ENCODE measurements at places on chromosomes 12 and 14.

DNA sequence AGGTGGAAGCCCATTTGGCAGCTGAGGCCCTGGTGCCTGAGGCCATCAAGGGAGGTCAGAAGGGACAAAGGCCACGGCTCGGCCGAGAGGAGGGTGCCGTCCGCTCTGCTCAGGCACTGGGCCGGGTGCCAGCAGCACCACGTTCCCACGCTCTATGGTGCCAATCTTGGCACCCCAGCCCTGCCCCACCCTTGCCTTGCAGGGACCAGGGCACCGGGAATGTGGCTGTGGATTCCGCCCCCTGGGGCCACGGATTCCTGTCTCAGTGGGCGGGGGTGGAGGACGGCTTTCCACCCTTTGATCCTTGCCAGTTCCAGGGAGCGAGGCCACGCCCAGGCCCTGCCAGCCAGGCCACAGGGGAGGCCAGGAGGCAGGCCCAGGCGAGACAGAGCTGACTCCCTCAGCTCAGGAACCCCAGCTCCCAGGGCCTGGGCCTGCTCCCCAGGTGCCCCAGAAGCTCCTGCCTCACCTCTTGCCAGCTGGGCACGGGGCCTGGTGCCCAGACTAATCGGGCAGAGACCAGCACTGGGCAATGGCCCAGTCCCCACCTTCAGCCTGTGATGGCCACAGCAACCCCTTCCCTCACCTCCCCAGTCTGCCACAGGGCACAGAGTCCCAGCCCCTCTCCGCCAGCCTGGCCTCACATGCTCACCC, 26.4 kb upstream of the GPR132 start:
- peak; percentile 46 for DNase-seq

GRCh38 chr12:42666671-42667243, 77.2 kb upstream of the PRICKLE1 start:
- DNase-seq: no peak

GRCh38 chr12:54384591-54385041, at the start of gene ZNF385A:
ZNF385A (minus strand) TSS chr12:54384733; CDS start chr12:54384514, 219 bp downstream.
- DNase-seq: no peak

- DNase-seq: no peak
Measured at GRCh38 chr14:40859055-40859454, 747.6 kb upstream of the LRFN5 start.

GRCh38 chr14:44981198-44981597, 19.2 kb downstream of the TOGARAM1 start:
- no peak for DNase-seq

- DNase-seq: no peak
Measured at GRCh38 chr12:116563262-116563661, 4.1 kb downstream of the MAP1LC3B2 start.

- DNase-seq: no peak
Measured at GRCh38 chr14:69050240-69051184, 71.4 kb upstream of the ACTN1 start.

DNA sequence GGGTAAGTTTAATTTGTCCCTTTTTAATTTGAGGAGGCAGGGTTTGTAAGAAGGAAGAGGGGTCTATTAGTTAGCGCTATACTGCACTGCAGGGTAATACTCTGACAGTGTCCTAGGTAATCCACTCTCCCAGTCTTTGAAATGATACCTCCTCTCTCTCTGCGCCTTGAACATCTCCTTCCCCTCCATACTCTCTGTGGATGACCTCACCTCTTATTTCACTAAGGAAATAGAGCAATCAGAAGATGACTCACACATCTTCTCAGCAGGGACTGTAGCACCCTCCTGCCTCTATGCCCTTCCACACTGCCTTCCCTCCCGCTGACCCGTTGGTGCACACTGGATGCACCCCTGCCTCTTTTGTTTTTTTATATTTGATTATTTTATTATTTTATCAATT, 94.2 kb downstream of the GRIP1 start:
- DNase-seq: no peak

- DNase-seq: no peak
Measured at GRCh38 chr12:69984241-69984640, 159.2 kb downstream of the MYRFL start.

GRCh38 chr14:91267965-91268437, 23.5 kb upstream of the GPR68 start:
- DNase-seq: no peak

GRCh38 chr12:39490500-39491282, 47.8 kb upstream of the KIF21A start:
- DNase-seq: no peak

- no peak for DNase-seq
Measured at GRCh38 chr14:76304536-76305267, 71.2 kb upstream of the ESRRB start.

DNA sequence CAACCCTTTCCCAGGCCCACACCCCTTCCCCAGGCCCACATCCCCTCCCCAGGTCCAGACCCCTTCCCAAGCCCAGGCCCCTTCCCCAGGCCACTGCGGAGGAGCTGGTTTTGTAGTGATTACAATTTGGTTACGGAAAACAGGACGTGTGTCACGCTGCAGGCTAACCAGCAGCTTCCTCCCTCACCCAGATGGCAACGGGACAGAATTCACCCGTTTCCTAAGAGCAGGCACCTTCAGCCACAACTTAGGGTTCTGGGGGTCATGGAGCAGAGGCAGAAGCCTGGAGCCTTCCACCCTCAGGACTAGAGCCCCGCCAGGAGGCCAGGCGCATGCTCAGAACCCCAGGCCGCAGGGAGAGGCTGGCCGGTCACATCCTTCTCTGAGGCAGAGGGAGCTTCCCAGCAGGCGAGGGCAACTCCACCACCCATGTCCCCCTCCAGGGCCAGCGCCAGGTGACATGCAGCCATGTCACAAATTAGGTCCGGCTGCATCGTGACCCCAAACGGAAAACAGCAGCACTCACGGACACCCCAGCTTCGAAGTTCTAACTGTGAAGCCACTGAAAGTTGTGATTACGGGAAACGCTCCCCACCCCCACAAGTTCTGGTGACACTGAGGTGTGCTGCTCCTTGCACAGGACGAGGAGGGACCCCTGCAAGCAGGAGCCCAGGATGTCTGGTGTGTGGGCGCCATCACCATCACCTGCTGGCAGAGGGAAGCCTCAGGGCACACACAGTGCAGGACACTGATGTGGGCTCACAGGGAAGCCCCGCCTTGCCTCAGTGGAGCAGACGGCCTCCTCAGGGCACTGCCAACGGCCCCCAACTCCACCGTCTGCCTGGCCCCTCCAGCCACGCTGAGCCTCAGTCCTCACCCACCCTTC, 7.7 kb downstream of the BRF1 start:
- DNase-seq: no peak

- DNase-seq: peak; percentile 83
Measured at GRCh38 chr12:124921200-124922031, 7.0 kb upstream of the UBC start.

DNA sequence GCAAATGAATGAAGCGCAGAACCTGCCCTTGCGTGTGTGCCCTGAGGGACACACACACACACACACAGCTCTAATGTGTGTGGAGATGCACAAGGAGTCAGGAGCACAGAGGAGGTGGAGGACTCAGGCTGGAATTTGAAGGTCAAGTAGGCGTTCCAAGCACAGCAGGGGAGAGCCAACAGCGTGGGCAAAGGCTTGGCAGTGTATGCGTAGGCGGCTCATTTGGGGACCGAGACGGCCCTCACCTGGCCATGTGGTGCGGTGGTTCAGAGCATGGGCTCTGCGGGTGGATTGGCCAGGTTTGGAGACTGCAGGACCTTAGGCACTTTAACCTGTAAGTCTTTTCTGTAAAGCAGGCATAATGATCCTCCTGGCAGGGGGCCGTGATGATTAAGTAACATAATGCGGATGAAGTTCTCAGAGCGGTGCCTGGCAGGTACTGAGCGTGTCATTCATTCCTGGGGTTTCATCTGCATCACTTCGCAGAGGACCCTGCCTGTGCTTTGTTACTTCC, 69.5 kb upstream of the SLC24A4 start:
- DNase-seq: peak; percentile 59

DNA sequence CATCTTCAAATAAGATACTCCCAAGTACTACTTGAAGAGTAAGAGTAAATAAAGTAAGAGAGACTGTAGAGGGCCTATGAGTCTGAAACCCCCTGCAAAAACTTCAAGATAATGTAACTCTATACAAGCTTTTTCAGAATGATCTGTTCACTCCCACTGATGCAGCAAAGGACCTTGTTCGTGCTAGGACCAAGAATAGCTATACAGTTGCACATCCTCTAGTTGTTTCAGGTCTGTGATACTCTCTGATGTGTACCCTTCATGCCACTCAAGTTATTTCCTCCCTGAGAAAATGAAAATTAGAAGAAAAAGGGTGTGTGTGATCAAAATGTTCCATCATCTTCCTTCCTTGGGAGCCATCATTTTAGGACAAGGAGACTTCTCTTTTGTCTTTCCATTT, 204.4 kb downstream of the ALX1 start:
- no peak for DNase-seq

- DNase-seq: peak; percentile 52
Measured at GRCh38 chr14:67514650-67515385, 18.3 kb upstream of the PLEKHH1 start.

- DNase-seq: no peak
Measured at GRCh38 chr14:65373671-65374039, 38.9 kb upstream of the FUT8 start.

DNA sequence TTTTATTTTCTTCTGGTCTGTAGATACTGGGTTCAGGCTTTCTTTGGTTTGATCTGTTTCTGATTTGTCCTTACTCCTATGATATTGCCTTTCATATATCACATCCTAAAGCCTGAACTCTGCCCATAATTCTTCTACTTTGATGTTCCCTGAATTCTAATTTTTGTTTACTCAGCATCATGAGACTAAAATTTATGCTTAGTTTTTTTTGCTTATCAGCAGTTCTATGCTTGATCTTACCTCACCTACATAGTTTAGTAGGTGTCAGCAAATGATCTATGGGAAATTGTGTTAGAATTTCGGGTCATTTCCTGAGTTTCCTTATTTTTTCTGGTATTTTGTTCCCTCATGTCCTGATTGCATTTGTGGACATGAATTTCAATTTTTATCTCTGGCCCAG, 94.2 kb downstream of the TMEM117 start:
- DNase-seq: no peak

- no peak for DNase-seq
Measured at GRCh38 chr14:72518809-72519377, 375.0 kb downstream of the DPF3 start.

DNA sequence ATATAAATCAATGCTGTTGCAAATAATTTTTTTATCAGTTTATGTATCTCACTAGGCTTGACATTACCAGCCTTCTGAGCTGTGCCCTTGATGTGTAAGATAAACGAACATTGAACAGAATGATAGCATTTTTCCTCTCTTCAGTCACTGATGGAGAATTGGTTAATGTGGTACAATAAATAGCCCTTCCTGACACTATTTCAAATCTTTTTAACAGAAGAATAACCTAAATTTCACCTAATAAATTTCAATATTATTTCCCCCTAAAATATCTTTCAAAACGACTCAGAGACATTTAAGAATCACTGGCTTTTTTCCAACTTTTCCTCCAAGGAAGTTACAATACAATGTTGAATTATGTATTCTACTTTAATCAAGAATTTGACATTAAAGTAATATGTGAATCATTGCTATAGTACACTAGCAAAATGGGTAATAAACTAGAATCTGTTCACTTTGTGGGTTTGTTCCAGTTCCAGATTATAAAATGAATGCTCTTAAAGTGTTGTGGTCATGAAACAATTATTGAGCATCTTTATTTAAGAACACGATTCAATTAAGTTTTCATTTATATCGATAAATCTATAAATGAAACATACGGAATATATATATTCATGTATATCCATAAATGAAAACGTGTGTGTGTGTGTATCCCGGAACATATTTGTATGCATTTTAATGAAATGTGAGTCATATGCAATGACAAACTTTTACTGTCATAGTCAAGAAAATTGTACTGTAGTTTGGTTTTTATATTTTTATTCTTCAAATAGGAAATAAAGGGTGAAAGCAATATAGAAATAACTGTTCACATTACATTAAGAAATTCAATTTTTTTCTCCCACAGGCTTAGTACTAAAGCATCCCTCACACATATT, 2.5 kb upstream of the ATP2B1 start:
- DNase-seq: no peak

DNA sequence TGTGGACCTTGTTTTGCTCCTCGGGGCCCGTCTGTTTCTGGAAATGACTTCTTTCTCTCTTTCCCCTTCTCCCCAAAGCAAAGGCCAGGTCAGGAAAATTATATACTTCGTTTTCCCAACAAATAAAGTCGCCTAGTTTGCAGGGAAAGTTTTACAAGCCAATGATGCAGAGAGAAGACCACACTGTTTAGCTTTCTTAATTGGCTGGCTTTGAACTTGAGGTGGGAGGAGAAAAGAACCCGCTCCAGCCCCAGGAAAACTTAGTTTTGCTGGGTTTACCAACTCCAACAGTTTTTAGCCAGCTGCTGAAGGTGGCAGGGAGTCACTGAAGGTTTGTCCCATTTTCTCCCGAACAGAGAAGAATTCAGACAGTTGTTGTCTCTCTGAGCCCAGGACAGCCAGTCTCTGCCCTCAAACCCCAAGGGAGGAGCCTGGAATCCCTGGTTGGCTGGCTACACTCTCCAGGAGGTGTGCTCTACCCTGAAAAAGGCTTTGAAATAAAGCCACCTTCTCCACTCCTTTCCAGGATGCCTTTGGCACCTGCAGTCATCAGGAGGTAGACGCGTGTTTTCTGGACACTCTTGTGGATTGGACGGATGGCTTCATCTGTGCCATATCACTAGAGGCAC, 24.8 kb downstream of the BCL11B start:
- no peak for DNase-seq

GRCh38 chr12:22255097-22255496, 79.4 kb downstream of the ST8SIA1 start:
- DNase-seq: no peak

- DNase-seq: no peak
Measured at GRCh38 chr12:52579468-52580465, 6.1 kb upstream of the KRT74 start.

- no peak for DNase-seq
Measured at GRCh38 chr14:88452231-88452630, 66.8 kb downstream of the SPATA7 start.

DNA sequence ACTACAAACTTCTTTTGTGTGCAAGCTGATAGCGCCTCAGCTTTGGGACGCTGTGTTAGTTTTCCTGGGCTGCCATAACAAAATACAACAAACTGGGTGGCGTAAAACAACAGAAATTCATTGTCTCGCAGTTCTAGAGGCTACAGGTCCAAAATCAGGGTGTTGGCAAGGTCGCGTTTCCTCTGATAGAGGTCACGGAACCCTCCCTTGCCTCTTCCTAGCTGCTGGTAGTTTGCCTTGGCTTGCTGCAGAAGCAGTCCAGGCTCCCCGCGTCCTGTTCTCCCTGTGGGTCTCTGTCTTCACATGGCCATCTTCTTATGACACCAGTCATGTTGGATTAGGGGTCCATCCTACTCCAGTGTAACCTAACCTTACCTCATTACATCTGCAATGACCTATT, 32.8 kb upstream of the PTGR2 start:
- no peak for DNase-seq

DNA sequence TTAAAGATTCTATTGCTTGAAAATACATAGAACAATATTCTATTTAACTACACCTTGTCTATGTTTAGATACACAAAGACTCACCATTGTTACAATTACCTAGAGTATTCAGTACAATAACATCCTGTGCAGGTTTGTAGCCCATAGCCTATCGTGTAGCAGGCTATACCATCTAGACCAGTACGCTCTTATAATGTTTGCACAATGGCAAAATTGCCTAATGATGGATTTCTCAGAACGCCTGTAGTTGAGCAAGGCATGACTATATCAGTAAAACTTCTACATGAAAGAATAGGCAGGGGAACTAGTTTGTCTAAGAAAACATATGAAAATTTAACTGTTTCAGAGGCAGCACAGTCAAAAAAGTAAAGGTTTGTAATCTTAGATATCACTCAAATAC, 375.9 kb downstream of the DAD1 start:
- DNase-seq: no peak

Data from cerebellar cortex (tissue), 1 donor.